ENCODE measurements at places on chromosomes 12 and 14.

DNA sequence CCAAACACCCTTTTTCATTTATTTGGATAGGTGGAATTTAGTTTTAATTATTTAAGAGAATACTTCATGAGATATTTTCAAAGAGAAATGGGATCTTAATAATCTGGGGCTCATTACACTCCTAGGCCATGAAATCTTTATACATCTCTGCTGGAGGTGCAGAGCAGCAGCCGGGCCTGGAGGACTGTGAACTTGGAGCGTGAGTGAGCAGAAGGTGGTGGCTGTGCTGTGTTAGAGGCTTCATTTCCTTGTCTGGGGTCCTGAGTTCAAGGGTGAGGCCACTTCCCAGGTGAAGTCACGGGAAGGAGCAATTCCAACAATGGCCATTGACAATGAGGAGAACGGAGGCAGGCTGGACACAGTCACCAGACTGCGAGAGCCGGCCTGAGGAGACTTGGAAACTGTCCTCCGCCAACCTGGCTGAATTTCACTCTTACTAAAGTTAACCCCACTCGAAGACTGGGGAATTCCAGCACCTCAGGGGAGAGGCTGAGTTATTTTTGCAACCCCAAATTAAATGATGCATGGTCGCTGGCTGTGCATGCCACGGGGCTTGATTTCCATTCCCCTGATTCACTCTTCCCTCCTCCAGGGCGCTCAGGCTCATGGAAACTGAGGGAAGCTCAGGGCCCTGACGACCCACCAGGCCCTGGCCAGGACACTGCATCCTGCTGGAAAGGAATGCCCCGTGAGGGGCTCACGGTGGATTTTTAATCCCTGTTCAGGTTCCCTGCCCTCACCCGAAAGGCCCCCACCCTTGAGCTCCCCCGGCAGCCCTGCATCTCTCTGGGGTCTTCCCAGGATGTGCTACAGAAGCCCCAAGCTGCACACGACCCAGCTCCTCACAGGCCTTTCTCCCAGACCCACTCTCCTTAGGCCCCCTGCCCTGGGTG, 22.6 kb upstream of the TRAF3 start:
- DNase-seq, result no peak

- no peak for DNase-seq
These were observed 15.3 kb downstream of the CCDC88C start for GRCh38 chr14:91402348-91402747.

- DNase-seq, result peak; percentile 29
These were observed 12.5 kb upstream of the SAMD4A start for GRCh38 chr14:54554401-54554800.

- no peak for DNase-seq
These were observed 23.5 kb downstream of the CSRP2 start for GRCh38 chr12:76855271-76855670.

DNA sequence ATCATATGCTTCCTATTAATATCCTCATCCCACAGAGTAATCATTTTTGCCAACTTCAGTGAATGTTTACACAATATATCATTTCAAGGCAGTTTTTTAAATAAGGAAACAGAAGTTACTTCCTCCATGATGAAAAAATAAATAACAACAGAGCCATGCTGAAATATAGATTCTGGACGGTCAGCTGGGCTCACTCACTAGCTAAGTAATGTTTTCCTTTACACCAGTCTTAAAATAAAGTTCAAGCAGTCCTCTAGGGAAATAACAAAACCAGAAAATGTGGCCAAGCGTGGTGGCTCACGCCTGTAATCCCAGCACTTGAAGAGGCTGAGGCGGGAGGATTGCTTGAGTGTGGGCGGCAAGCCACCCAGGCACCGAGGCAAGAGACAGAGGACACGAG, 28.7 kb downstream of the AICDA start:
- no peak for DNase-seq

DNA sequence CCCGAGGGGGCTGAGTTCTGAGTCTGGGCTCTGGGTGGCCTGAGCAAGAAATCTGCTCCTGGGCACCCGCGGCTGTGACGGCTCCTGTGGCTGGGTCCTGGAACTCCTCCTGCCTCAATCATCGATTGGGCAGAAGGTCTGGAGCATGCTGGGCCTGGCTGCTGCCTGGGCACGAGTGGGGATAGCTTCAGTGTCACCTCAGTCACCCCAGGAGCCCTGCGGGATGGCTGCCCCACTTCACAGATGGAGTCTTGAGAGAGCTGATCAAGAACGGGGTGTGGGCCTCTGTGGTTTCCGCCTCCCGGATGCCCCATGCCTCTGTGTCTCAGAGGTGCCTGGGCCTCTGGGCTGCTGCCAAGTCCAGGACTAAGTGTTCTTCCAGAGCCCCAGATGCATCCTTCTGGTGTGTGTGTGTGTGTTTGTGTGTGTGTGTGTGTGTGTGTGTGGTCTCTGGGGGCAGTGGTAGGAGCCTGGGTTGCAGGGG, 185.6 kb upstream of the C14orf180 start:
- DNase-seq, result no peak

- DNase-seq, result peak; percentile 69
These were observed 2.0 kb downstream of the SP1 start for GRCh38 chr12:53381731-53382630.

GRCh38 chr14:29927376-29928116, at the start of gene PRKD1:
TSS of gene PRKD1 (minus strand) at chr14:29927847.
- DNase-seq, result peak; percentile 67

DNA sequence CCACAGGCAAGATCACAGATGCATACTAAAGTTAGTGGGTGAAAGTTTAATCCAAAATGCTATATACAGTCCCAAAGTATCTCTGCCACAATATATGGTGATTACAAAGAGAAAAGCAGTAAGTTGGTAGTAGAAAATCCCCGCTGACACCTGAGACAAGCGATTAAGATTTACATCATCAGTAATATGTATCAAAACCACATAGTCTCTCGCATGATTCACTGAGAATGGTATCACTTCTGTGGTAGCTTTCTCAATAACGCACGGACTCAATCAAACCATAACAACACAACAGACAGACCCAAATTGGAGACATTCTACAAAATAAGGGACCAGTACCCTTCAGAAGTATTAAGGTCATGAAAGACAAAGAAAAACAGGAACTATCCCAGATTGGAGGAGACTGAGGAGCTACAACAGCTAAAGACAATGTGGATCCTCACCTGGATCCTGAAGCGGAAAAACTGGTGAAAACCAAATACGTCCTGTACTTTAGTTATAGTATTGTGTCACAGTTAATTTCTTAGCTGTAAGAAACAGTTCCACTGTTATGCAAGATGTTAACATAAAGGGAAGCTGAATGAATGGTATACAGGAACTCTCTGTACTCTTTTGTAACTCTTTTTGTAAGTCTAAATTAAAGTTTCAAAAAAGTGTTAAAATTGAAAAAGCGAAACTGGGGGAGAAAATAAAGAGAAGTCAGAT, 51.0 kb downstream of the SPTLC2 start:
- DNase-seq, result no peak

- no peak for DNase-seq
These were observed 1421.0 kb upstream of the FLRT2 start for GRCh38 chr14:84108746-84109457.

DNA sequence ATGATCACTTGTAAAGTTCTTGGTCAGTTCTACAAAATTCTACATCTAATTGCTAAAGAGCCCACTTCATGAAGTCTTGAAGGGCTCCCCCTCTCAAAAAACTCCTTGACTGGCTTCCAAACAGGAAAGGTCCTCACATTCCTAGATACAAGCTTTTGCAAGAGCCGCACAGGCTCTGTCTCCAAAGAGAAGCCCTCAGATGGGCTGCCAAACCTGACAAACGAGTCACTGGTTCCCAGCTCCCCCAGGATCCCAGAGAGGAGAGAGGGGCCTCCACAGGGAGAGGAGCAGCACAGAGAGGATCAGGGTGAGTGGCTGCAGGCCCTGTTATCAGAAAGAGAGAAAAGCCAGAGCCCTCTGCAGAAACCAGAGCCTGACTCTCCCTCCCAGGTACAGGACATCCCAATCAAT, 5.8 kb downstream of the NID2 start:
- no peak for DNase-seq

DNA sequence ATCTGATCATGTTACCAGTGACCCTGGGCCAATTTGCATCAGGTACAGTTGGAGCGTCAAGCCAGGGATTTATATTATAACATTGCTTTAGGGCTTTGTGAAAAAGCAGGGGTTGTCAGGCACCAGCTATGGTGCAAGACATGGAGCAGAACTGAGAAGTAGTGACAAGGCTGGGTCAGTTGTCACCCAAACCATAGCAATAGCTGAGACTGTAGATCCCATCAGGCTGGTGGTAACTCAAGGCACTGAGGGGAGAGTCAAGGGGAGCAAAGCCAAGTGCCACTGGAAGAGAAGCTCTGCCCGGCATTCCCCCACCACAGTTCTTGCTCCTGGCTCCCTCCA, 16.9 kb downstream of the BCL2L14 start:
- no peak for DNase-seq

GRCh38 chr12:3364661-3365462, 126.1 kb upstream of the PRMT8 start:
- no peak for DNase-seq

DNA sequence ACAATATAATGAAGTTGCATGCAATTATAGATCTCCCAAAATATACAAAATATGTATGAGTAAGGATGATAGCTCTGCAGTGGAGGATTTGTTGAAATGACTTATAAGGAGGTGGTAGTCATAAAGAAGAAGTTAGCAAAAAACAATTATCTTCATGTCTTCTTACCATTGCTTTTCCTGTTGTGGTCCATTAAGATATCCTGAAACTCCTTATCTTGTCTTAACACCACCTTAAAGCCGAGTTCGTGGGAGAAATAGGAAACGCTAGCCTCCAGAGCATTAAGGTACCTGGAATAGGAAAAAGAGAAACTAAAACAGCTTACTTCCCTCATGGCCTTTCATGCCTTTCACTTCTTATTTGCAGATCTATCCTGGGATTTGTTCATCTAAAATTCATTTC, 15.2 kb downstream of the GUCY2C start:
- no peak for DNase-seq

DNA sequence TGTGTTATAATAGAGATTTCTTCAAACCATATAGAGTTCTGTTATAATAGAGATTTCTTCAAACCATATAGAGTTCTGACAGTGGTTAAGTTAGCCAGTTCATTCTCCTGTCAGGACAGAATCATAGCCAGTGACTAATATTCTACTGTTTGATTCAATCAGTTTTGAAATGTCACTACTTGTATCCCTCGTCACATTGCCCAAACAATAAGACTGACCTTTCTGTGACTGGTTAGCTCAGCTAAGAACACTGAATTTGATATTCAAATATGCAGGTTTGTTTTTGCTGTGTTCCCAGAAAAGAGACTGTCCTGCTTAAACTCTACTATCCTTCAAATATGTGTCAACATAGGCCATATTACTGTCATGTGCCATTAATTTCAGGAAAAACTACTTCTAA, 74.4 kb downstream of the ALG10B start:
- DNase-seq, result no peak

DNA sequence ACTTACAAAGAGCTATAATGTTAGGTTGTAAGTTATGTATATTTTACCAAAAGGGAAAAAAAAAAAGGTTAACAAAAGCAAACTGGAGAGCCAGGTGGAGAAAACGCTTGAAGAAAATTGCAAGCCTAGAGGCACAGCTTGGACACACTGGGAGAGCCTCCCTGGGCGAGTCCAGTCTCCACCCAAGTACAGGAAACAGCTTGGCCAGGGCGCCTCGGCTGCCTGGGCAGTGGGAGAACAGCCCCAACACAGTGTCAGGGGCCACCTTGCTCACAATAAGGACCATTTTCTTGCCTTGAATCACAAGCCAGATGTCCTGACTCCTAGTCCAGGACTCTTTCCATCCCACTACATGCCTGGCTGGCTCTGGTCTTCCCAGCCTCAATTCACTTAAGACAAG, 33.3 kb downstream of the TTC7B start:
- no peak for DNase-seq

GRCh38 chr12:123141615-123142517, 9.0 kb downstream of the PITPNM2 start:
- DNase-seq, result no peak

GRCh38 chr14:89187501-89187900, 229.5 kb downstream of the FOXN3 start:
- DNase-seq, result no peak

GRCh38 chr12:80513211-80513610, 69.2 kb downstream of the PTPRQ start:
- DNase-seq, result no peak

- no peak for DNase-seq
These were observed 2.5 kb upstream of the ALDH2 start for GRCh38 chr12:111764120-111764821.

DNA sequence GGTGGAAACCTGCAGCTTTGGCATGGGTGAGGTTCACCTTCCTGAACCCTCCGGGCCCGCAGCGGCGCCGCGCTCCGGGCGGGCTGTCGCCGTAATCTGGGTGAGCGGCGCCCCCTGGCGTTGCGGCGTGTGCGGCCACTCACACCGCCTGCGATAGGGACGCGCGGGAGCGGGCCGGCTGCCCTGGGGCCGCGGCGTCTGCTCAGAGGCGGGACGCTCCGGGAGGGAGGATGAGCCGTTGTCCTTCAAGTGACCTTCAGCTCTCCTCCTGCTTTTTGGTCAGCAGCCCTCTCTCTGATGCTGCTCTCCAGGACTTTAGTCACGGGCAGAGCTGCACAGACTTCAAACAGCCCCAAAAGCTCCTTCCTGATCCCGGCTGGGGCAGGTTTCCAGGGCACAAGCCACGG, 211.7 kb upstream of the FKBP4 start:
- DNase-seq, result peak; percentile 63

DNA sequence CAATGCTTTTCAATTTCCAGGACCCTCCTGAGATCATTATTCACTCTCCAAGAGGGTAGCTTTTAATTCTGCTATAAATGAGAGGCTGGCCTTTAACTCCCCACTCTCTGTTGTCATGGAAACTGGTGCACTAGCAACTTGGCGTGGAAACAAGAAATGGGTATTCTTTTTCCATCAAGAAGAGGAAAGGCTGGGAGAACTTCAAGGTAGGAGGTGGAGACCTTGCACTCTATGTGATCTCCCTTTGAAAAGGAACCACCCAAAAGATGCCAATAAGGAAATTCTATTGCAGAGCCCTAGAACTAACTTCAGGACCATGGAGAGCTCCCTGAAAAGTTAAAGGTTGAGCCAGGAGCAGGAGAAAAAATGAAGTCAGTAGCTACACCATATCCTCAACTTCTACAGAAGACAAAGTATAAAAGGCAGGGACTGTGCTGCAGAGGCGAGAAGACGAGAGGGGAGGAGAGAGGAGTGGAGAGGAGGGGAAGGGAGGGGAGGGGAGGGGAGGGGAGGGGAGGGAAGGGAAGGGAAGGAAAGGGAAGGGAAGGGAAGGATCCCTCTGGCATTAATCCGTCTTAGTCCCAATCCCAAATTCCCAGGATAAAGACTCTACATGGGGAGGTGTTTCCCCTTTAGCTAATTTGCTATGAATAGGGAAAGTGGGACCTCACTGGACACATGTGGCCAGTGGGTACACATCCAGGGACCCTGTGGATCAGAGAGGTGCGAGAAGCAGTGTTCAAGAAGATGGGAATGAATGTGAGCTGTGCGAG, 46.7 kb upstream of the FICD start:
- no peak for DNase-seq

All from Ammon's horn (tissue), 1 donor.